ENCODE measurements at places on chromosomes 3 and 15.

DNA sequence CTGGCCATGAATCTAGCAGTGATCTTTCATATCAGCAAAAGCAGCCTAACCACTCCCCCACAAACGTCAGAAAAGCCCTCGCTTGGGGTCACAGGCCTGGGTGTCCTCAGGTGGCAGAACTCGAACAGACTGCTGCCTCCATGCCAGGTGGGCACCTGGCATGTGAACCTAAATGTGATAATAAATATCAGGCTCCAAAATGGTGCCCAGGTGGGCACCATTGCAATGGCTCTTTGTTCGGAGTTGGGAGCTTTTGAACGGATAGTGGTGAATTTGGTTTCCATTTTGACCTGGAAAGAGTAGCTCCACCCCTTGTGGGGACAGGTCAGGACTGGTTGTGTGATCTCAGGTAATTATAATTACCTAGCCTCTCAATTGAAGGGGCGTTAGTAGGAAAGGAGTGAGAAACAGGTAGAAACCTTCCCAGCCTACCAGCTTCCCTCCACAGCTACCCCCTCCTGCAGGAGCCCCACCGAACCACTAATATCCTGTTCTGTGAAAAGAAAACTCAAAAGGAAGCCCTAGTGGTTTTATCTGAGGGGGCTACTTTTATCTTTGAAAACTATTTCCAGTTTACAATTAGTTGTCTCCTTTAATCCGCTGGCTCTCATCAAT is 18.1 kb downstream of the MYO1E start:
- no peak for DNase-seq

GRCh38 chr15:39381517-39381916 is 199.4 kb upstream of the THBS1 start:
- no peak for DNase-seq

- peak; percentile 69 for DNase-seq
These were observed 14.3 kb upstream of the SLC9C1 start for GRCh38 chr3:112308151-112308911.

DNA sequence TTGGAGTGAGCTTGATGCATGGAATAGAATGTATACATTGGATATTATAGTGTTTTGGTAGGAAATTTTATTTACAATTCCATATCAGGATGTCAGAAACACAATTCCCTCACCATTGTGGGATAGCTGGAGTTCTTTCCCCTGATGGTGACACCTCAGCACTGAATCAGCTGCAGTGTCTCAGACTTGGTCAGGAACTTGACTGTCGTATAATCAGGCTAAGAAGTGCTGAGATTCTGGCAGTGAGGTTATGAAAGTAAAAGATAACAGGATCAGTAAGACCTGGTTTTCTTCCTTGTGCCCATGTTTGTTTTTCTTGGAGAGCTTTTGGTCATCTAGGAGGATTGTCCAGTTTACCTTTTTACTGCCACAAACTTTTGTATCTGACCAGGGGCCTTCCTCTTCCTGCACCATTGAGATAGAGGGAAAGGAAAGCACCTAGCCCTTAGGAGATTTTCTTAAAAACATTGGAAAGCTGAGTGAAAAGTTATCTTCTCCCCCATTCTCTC is 27.3 kb upstream of the ST3GAL6 start:
- DNase-seq, result no peak

DNA sequence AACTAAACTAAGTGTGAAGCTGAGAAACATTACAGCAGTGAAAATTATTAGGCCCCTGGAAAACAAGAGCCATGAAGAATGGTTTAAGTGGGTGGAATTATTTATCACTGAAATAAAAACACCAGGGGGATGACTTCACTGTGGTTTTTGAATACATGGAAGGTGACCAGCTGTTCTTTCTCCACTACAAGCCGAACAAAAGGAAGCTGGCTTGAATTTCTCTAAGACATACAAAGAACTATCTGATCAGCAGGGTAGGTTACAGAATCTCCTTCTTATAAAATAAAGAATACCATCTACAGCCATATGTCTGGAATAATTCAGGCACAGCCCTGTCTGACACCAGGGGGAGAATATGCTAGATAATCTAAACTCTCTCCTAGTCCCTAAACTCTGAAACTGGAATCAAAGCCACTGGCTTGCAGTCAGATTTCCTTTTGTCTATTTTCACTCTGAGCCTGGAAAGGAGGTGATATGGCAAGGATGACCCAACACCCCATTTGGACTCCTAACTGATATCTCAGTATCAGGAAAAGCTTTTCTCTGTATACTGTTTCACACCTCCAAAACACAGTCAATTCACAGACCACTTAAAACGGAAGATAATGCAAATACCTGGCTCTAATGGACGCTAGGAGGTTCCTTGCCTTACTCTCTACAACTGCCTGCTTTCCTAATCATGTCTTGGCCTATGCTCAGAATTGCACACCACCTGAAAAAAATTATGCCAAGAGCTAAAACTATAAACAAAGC is 31.2 kb downstream of the SPATA12 start:
- DNase-seq, result no peak

DNA sequence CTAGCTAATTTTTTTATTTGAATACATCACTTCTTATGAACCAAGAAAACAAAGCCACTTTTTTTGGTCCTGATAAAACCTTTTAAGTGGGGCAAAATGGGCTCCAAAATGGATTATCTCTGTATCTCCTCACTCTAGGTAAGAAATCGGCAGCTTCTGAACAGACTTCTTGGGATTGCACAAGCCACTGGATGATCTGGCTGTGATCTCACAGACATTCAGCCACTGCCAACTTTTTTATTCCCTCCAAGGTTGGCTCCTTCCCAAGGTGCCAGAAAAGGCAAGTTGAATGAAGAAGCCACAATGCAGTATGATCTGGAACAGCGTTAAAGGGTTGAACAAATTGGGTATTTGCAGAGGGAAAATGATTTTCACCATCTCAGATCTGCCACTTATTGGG is 73.2 kb downstream of the PRICKLE2 start:
- DNase-seq, result no peak

DNA sequence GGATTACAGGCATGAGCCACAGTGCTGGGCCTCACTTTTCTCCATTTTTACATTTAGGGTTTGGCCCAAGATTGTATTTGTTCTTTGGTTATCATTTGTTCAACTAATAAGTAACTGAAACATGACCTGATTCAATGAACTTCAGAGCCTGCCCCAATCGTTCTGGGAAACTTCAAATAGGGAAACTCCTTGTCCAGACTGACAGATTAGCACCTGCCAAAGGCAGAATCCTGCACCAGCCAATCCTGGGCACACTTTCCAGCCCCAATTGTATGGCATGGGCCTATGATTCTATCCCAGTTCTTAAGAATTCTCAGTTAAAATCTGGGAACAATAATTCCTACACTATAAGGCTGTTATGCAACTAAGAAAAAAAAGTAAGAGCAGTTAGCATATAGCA is 18.3 kb upstream of the RAB43 start:
- DNase-seq, result no peak

All from RWPE2 (cell line).